ENCODE measurements at places on chromosomes 7 and 10.

DNA sequence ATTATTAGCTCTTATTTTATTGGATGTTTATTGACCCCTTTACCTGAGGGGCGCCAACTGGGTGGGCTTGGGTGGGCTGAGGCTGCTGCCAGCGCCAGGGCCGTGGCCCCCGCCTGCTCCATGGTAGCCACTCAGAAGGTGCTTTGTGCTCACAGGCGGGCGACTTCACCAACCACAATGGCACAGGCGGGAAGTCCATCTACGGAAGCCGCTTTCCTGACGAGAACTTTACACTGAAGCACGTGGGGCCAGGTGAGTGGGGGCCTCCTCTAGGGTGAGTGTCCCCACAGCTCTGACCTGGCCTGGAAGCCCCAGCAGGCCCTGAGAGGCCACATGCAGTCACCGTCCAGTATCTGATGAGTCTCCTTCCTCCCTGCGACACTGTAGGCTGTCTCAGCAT is 4.1 kb downstream of the PPIF start:
- no peak for DNase-seq

- DNase-seq, result peak; percentile 86
Measured at GRCh38 chr7:74542558-74543117, 88.9 kb downstream of the GTF2IRD1 start.

DNA sequence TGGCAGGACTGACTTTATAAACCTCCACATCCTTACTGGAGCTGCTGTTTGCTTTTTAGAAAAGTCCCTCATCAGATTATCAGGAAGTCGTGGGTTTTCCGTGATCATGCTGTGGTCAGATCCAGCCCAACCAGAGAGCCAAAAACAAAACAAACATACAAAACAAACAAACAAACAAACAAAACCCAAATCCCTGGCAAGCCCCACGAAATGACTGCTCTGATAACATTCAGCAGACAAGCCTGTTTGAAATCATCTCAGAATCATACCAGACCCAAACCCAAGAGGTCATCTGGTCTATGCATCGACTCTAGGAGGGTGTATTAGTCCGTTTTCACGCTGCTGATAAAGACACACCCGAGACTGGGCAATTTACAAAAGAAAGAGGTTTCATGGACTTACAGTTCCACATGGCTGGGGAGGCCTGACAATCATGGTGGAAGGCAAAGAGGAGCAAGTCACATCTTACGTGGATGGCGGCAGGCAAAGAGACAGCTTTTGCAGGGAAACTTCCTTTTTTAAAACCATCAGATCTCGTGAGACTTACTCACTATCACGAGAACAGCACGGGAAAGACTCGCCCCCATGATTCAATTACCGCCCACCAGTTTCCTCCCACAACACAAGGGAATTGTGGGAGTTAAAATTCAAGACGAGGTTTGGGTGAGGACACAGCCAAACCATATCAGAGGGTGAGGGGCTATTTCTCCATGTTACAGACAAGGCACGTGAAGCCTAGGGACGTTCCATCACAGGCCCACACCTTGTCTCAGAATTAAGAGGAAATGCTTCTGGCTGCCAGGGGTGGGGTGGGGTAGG is 85.7 kb downstream of the PARP12 start:
- DNase-seq, result no peak

- no peak for DNase-seq
Measured at GRCh38 chr7:11623093-11623678, 208.8 kb downstream of the THSD7A start.

- no peak for DNase-seq
Measured at GRCh38 chr10:76436401-76436811, 1005.0 kb downstream of the LRMDA start.

- no peak for DNase-seq
Measured at GRCh38 chr10:104690959-104691358, 49.9 kb downstream of the SORCS3 start.

- peak; percentile 76 for DNase-seq
Measured at GRCh38 chr7:148304456-148304855, 286.1 kb upstream of the C7orf33 start.

GRCh38 chr7:158650821-158651225 is 53.8 kb downstream of the NCAPG2 start:
- no peak for DNase-seq

GRCh38 chr7:86904949-86905834 is 154.3 kb downstream of the ELAPOR2 start:
- peak; percentile 21 for DNase-seq

- peak; percentile 28 for DNase-seq
Measured at GRCh38 chr10:110487411-110488331, 10.0 kb upstream of the DUSP5 start.

- DNase-seq, result no peak
Measured at GRCh38 chr7:70667406-70667805, 464.5 kb upstream of the GALNT17 start.

GRCh38 chr7:117319181-117319580 is 3.7 kb downstream of the WNT2 start:
- DNase-seq, result no peak

- no peak for DNase-seq
Measured at GRCh38 chr10:22630234-22631174, 83.9 kb downstream of the PIP4K2A start.

DNA sequence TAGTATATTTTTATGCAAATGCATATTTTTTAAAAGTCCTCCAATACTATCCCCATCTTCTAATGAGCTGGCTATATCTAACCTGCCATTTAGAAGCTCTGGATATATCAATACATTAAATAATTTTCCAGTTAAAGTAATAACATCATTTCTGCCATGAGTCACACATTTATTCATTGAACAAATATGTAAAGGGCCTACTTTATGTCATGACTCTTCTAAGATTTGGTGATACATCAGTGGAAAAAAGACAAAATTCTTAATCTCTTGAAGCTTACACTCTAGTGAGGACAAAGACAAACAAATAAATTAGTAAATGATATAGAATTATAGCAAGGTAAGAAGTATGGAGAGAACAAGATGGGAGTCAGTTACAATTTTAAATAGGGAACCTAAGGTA is 716.8 kb upstream of the LRRTM3 start:
- no peak for DNase-seq

- DNase-seq, result no peak
Measured at GRCh38 chr10:52249850-52250395, 64.2 kb upstream of the DKK1 start.

GRCh38 chr7:100854146-100854895 is 1.8 kb downstream of the SLC12A9 start:
- DNase-seq, result no peak

- no peak for DNase-seq
Measured at GRCh38 chr7:88281749-88282148, 24.9 kb downstream of the STEAP4 start.

DNA sequence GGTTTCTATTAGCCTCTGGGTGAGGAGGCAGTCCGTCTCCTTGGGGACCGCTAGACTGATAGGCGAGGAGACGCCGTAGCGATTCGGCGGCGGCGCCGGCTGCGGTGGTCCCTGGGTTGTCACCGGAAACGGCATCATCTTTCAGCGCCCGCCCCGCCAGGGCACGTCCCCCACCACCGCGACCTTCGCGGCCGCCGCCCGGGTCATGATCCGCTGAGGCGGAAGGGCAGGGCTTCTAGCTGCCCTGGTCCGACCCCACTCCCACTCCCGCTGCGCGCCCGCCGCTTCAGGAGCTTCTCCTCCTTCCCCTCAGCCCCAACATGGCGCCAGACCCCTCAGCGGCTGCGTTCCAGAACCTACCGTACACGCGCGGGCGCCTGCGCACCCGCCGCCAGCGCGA is at the start of gene PAPOLB:
TSS of gene PAPOLB (minus strand) at position 358 of the 400 bp plus-strand sequence. CDS start at position 138, 220 bp downstream.
- no peak for DNase-seq

GRCh38 chr7:129800901-129801300 is 151.9 kb downstream of the UBE2H start:
- DNase-seq, result no peak

DNA sequence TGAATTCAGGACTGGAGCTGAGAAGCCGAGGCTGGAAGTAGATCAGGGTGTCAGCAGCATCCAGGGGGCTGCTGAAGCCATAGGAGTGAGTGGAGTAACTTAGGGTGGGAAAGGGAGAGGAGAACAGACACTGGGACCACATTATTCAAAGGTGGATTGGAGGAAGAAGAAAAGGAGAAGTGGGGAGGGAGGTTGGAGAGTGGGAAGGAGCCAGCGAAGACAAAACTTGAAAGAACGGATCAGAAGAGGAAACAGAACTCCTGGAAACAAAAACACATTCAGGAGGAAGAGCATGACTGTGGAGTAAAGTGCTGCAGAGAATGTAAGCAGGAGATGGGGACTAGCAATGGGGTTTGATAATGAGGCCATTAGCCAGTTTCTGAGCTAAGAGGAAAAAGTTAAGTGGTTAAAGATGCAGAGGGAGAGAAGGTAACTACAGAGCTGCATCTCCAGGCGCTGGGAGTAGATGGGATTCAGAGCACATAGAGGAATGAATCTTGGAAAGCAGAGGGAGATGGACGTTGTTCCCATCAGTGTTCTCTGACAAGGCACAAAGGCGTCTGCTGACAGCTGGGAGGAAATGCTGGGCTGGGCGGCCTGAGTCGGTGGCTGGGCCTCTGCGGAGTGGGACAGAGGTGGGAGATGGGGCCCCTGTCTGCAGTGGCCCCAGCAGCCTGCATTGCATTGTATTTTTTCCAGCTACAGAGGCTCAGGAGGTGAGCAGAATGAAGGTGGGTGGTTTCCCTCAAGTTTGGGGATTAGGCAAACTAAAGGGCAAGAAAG is 63.1 kb upstream of the LEP start:
- no peak for DNase-seq

- peak; percentile 44 for DNase-seq
Measured at GRCh38 chr7:102306916-102307677, 20.4 kb downstream of the SH2B2 start.

DNA sequence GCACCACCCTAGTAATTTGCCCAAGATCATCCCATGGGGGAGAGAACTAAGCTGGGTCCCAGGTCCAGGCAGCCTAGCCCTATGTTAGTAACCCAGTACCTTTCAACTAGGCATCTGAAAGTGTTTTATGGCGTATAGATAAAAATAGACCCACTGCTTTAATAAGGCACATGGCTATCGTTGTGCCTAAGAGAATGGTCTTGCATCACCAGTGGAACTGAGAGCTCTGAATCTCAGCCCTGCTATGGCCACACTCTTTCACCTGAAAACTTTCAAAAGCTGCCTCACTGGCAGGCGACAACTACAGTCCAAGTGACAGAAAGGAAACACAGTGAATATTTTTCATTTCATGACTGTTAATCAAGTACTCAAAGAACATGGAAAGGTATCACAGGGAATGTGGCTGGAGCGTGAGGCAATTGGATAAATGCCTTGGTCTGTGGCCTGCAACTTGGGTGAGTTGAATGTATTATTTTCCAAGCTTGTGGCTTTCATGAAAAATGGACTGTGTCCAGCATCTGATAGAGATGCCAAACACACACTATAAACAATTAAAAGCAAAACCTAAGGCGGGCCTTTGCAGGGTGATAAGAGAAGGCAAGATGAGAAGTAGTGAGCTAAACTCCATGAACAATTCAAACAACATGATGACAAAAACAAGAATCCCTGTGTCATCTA is 18.0 kb upstream of the SFMBT2 start:
- DNase-seq, result no peak

DNA sequence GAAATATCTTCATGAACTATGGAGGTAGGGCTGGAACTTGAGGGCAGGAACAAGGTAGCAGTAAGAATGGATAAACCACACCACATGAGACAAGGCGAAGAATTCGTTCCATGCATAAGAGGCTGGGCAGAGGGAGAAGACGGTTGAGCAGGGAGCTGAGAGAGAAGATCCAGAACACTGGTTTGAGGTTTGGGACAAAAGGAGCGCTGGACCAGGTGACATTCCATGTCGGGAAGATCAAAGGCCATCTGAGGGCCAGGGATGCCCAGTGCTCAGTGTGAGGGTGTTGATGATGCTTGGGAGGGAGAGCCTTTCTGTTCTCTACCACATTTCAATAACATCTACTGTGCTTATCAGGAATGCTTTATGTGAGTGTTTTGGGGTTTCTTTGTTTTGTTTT is 52.8 kb downstream of the WIPF3 start:
- DNase-seq, result no peak

DNA sequence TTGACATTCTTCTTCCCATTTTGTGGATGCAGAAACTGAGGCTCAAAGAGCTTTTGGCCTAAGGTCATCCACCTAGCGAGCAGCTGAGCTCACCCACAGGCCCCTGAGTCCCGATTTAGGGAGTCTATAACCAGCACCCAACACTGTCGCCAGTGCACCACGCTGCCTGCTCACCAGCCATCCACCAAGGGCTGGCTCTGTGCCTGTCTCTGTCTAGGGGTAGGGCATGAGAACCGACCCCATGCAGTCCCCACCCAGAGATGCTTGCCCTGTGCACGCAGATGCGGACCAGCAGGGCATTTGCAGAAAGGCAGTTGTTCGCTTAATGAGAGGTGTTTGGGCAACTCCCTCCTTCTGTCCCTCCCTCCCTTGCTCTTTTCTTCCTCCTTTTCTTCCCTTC is 97.2 kb downstream of the GRK5 start:
- DNase-seq, result no peak

DNA sequence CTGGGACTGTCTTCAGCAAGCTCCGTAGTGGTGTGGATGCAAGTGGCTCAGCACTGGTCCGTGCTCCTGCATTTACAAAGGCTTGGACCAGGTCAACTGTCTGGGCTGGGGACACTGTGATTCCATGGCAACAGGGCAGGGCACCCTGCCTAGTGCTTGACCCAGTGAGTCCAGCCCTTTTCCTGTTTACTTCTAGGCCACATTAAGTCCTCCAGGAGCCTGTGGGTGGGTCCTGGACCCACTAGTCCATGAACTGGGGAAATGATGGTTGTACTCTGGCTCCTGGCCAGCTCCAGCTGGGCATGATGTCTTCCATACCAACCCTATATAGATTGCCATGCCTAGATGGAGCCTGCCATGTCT is 152.0 kb downstream of the RPS24 start:
- DNase-seq, result no peak

- no peak for DNase-seq
Measured at GRCh38 chr10:17455015-17455520, 673 bp upstream of the ST8SIA6 start.

- DNase-seq, result peak; percentile 85
Measured at GRCh38 chr10:124946945-124947344, 5.0 kb downstream of the ZRANB1 start.

GRCh38 chr7:95011146-95011928 is 103.9 kb downstream of the PPP1R9A start:
- DNase-seq, result no peak

DNA sequence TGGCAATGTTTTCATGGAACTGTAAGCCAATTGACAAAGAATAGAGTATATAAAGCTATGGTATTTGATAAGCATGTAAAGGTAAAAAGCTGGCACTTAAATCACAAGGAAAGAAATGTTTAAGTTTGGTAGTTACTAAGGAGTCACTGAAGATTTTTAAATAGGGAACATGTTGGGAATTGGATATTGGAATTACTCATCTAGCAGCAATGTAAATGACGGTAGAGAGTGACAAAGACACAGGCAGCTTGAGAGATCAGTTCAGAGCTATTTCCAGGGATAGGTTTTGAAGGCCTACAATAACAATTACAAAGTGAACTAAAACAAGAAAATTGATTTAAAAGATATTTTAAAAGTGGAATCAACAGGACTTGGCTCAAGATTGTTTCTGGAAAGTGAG is 36.8 kb downstream of the SP8 start:
- DNase-seq, result no peak

- DNase-seq, result peak; percentile 83
Measured at GRCh38 chr7:122383934-122384333, 79.4 kb upstream of the FEZF1 start.

Measured in NCI-H2171 treated with DMSO at 0.1 percent for 48 hours (cell line).